ENCODE measurements at places on chromosomes 4 and X. TPM values are rescaled to one million over a fixed set of nuclear protein-coding genes. Genes with fewer than 3 reads are reported as not detected.

Gene TSPAN7
- 5.2 TPM for total RNA-seq

DNA sequence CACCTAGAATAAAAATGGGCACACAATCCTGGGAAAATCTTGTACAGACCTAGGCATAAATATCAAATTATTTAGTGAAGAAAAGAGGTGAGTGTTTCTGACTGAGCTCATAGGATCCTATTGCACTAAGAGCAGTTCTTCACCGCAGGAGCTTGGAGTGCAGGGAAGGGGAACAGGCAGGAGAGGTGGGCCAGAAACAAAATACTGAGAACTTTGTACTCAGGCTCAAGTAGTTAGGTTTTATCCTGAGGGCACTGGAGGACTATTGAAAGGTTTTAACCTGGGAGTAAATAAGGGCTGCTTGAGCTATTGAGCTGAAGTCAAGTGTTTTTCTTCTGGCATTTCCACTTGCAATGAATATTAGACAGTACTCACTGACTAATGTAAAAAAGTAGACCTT is 12.2 kb downstream of the EPHA5 start:
- DNase-seq = no peak

DNA sequence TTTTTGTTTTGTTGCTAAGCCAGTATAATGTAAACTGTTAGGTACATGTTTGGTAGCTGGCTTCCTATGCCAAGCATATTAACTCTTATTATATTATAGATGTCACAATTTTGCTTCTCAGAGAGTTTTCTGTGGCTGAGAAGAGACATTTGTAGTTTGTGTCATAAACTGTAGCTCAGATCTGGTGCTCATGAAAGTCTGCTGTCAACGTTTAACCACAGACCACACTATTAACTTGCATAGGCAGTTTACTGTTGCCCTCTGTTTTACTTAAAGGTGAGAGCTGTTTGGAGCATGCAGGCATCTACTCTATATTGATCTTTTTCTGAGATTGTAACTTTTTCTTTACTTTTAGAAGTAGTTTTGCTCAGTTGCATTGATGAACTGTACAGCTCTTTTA is 166.8 kb downstream of the TLL1 start:
- DNase-seq = no peak

Gene CXCL8
- total RNA-seq = 12.6 TPM

DNA sequence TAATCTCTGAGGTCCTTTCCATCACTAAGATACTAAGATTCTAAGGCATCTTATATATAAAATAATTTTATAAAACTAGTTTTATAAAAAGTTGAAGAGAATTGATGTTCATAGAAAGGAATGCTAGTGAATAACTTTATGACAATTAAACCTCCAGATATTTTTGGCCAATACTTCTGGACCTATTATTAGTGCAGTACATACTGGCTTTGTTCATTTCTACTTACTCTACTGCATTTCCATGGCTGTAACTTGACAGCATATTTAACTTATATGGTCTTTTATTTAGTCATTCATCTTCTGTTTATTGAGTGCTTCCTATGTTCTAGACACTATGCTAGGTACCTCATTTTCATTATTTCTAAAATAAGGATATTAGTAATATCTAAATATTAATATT is 6.8 kb upstream of the USP53 start:
- no peak for DNase-seq

- DNase-seq = no peak
Observed at GRCh38 chr4:163085085-163085484, 81.6 kb downstream of the NAF1 start.

Gene ATRX
- 101 TPM for total RNA-seq

Gene SYNPO2
- 0.07 TPM for total RNA-seq

DNA sequence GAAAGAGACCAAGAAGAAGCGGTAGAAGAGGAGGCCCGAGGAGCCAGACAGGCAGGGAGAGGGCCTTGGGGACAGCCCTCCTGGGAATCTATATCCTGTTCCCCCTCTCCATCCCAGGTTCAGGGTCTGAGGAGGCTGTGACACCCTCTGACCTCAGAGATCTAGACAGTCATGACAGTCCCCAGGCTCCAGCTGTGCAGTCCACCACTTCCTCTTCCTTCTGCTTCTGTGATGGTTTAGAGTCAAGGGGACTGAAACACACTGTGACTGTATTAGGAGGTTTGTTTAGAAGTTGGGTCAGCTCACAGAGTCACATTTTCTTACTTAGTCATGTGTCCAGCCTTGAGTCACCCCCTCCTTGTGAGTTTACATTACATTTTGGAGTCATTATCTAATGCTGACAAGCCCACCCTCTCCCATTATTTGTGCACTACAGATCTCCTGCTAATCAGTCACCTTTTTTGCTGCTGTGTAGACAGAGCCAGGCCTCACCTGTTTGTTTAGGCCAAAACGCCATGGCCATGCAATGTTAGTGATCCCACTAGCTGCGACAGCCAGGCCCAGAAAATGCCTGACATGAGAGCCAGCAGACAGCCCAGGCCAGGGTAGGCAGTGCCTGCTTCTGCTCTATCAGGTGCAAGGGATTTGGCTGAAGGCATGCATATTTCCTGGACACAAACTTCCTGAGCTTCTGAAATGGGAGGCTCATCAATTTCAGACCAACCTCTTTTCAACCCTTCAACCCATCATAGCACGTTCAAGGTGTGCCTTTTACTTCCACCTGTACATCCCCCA is 26.0 kb downstream of the MANBA start:
- DNase-seq = no peak

Measured in endothelial cell of umbilical vein (primary cell).